ENCODE measurements at places on chromosomes 1 and 21.

- peak; percentile 32 for DNase-seq
These were observed 223.7 kb upstream of the CSF3R start for GRCh38 chr1:36706416-36706815.

DNA sequence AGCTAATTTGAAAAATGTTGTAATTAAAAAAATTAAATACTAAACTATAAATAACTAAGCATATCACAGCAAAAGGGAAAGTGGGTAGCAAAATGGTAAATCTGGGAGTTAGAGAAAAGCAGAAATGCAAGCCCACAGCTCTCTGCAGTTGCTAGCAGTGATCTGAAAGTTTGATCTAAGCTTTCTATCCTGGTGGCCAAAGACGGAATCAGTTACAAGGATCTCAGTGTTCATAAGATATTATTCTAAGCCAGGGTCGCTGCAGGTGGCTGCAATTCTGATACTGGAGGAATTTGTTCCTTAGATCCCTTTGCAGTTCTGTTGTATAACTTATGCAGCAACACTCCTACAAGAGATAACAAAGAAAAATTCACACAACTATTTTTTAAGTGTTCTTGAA, 363.7 kb downstream of the SETD4 start:
- no peak for DNase-seq

DNA sequence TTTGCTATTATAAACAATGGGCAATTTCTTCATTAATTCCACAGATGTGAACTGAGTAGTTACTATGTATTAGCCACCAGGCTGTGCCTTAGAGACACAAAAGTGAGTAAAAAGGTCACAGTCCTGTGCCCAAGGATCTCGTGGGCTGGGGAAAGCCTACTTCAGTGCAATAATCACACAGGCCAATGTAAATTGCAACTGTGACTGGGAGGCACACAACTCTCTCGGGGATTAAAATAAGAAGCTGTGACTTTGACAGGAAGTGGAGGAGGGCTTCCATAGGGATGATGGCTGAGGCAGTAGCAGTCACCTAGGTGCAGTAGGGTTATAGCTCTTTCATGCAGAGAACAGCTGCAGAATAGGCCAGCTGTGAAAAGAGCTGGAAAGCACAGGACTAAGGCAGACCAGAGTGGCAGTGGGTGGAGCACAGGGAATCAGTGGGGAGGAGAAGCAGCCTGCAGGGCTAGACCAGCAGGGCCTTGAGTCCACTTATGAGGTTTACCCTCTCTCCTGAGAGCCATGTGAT, 121.9 kb downstream of the MAB21L3 start:
- peak; percentile 69 for DNase-seq

- no peak for DNase-seq
These were observed 12.4 kb upstream of the LRRN2 start for GRCh38 chr1:204697893-204698292.

DNA sequence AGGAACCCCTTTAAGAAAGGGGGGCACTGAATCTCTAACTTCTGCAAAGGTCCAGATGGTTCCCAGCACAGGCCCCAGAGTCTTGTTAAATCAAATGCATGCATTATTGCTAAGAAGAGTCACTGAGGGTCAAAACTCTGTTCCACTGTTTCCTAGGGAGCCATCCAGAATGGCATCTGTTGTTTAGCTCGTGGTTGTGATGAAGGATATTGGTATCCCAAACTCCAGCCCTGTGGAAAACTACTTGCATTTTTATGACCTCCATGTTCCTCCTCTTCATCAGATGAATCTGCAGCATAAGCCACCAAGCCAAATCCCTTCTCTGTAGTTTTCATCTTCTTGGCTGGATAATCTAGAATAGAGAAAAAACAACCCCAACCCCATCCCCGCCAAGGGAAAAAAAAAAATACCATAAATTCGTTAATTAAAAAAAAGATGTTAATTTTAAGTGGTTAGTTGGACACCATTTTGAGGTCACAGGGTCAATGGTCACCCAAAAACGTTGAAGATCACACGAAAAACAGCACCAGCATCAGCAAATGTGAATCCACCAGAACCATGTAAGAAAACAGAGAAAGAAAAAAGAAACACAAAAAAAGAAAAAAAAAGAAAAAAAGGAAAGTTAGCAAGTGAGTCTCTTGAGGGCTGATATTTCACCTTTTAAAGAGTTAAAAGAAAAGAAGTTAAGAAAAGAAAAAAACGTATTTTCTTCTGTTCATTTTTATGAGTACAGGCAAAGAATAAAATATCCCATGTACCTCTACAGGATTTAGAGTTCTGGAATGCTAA, 3.0 kb upstream of the RIT1 start:
- DNase-seq, result no peak

DNA sequence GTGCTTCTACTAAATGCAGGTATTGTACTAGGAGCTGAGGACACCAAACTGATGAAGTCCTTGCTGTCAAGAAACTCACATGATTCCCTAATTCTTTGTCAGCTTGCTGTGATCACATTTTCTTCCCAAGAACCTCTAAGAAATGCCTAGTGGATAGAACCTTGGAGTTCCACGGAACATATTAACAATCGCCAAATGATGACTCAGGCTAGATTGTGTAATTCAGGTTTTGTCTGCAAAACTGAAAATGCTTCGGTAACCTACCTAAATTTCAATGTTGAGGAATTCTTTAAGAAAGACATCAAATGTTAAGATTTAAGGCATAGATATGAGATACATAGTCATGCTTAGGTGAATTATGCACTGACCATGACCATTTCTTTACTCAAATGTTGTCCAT, 1.7 kb upstream of the GADD45A start:
- peak; percentile 73 for DNase-seq

- no peak for DNase-seq
These were observed 884 bp downstream of the LHX4 start for GRCh38 chr1:180230791-180231505.

DNA sequence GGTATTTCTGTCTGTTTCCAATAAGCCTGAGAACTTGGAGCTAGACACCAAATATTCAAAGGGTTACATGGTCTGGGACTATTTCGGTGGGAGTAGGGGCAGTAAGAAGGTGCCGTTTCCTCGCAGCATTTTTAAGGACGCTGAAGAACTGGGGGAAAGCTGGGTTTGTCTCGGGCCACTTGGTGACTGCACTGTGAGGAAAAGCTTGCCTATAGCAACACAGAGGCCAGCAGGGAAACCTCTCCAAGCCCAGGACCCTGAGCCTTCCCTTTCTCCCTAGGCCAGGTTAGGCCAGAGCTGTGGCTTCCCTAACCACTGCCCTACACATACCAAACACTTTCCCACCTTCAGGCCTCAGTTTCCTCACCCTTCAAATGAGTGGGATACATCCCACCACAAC, 3.3 kb downstream of the GLIS1 start:
- DNase-seq, result no peak

DNA sequence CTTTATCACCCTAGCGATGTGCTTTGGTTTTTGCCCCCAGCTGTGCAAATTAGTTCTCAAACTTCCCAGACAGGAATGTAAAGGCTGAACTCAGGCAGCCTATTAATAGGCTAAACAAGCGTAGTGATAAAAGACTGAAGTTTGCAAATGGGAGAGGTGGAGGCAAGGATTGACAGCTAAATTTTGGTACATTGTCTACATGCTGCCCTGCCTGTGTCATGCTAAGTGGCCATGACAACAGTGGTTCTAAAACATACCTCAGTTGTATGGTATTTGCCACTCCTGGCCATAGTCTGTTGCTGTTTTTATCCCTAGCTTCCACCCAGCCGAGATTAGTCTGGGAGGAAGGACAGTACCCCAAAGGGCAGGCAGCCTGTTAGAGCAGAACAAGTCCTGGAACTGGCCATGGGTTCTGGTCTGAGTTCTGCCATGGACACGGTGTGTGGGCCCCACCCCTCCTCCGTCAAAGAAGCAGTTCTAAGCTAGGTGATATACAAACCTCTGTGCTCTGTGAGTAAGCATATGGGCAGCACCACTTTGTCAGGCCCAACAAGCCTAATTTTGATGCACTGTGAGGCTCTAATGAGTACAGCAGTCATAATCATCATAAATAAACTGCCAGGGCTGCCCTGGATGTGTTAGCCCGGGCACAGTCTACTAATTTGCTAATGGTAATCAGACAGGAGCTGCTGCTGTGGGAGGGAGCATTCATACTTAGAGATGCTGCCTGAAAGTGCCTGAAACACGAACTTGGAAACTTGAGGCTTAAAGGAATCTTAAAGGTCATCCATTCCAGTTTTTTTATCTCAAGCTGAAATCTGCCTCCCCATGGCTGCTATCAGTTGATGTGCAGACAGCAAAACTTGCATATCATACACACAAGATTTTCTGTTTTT, 177.1 kb downstream of the HHAT start:
- no peak for DNase-seq

DNA sequence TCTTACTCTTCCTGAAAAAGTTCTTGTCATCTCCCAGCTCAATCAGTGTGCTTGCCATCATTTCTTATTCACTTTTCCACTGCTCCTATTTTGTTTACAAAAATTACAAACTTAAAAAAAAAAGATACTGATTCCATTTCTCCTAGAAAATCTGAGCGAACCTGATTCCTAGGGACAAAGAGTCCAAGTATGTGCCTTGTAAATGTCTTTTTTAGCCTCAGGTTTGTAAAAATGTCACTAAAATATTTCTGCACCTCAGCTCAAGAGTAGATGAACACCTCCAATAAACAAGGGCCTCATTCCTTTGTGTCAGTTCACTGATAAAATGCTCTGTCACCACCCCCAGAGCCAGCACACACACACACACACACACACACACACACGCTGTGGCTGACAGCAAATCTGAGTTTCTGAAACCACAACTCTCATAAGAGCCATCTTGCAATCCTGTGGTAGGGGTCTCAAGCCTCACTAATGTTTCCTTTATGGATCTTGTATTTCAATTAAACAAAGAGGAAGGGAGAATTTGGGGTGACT, 299.2 kb downstream of the PBX1 start:
- DNase-seq, result no peak

DNA sequence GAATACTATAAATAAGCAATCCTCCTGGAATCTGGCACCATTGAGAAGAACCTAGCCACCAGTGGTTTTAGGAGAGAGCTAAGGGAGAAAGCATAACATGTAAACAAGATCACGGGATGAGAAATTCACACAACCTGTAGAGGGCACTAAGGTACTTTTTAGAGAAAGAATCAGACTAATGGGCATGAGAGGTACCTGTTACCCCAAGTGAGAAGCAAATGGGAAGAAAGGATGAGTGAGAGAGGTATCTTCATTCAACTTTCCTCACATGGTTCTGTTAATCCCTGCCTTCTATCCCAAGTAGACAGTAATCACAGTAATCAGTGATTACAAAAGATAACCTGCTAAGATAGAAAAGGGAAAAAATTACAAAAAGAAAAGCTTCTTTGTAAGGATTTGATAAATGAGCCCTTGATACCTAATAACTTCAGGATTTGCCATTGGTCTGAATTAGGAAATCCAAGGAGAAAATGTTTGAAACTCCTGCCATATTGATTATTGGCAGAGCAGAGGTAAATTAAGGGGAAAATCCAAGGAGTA, 251.1 kb upstream of the ADGRL2 start:
- DNase-seq, result no peak

Data from suppressor macrophage treated with lipopolysaccharide for 1 hour (primary cell).